ENCODE measurements at places on chromosomes 12 and 14.

DNA sequence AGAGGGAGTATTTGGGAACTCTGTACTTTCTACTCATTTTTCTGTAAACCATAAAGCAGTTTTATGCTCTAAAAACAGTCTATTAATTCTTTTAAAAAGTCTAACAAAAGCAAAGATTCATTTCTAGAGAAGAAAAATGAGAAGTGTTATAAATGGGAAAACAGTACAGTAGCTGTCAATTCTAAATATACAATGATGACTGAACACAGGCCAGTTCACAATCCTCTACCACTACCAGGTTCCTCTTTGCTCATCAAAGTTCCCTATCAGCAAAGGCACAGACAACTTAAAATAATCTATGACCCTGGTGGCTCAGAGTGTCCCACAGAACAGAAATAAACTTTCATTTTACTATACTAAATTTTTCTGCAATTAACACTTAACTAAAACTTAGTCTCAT, 12.5 kb downstream of the NAA25 start:
- no peak for DNase-seq

DNA sequence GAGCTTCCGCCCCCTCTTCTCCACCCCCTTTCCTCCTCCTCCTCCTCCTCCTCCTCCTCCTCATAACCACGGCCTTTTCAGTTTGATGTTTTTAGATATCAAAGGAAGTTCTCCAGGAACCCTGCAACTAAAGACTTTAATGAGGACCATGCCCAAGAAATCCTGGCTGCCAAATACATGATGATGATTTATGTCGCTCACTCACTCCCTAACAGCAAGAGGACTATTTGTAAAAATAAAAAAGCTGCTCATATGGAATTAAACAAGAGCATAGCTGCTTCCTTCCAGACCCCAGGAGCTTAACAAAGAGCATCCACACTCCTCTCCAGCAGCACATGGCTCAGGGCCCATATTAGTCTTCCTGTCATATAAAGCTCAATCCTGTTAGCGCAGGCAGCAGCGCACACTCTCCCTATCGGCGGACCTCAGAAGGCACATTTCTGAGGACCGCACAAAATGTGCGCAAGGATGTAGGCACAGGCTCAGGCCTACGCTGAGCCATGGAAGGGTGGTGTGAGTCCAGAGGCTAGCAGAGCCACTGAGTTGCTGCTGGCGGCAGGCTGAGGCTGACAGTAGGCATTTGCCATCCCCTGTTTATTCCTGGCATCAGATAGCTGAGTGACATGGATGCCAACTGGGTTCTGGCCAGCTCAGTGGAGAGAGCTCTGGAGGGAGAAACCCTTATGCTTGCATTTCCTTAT, 232.8 kb downstream of the MSRB3 start:
- DNase-seq: no peak

DNA sequence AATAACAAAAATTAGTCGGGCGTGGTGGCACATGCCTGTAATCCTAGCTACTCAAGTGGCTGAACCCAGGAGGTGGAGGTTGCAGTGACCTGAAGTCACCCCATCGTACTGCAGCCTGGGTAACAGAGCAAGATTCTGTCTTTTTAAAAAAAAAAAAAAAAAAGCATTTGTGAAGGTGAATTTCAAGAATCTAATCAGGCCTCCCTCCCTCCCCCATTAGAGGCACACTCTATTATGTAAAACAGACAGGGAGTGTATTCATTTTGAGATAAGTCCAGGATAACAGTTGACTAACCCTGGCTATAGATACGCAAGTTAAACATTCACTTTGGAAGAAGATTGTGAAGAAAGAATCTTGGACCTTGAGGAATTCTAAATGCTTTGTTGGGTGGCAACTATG, 2.9 kb downstream of the RESF1 start:
- DNase-seq: no peak

GRCh38 chr12:108752387-108752786, 21.1 kb upstream of the CORO1C start:
- no peak for DNase-seq

DNA sequence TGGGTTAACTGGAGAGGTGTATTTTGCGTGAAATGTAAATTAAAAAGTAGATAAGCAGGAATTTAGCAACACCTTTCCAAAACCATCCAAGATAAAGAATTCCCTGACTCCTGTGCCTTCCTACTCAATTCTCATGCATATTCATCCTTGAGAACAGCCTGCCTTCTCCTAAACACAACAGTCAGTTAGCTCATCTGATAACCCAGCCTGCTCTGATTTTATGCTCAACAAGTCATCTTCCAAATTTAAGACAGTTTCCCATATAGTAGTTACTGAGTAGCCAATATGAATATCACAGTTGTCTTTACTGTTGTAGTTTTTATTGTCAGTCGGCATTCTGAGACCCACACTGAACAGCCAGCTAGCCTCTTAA, 27.1 kb downstream of the CPNE8 start:
- no peak for DNase-seq

DNA sequence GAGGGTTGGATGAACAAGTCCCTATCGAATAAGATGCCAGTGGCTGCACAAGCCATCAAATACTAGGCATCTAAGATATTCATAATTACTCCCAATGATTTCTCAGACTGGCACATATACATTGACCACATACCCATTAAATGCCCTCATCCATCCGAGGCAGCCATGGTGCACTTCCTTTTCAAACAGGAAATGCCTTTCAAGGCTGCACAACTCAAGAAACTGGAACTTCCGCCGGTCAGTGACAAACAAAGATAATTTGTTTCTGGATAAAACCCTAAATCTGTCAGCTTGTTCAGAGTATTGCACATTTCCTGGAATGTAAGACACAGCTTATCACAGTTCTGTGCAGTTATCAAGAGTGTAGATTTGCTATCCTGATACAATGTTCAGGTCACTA, 203.7 kb downstream of the RMST start:
- DNase-seq: no peak

DNA sequence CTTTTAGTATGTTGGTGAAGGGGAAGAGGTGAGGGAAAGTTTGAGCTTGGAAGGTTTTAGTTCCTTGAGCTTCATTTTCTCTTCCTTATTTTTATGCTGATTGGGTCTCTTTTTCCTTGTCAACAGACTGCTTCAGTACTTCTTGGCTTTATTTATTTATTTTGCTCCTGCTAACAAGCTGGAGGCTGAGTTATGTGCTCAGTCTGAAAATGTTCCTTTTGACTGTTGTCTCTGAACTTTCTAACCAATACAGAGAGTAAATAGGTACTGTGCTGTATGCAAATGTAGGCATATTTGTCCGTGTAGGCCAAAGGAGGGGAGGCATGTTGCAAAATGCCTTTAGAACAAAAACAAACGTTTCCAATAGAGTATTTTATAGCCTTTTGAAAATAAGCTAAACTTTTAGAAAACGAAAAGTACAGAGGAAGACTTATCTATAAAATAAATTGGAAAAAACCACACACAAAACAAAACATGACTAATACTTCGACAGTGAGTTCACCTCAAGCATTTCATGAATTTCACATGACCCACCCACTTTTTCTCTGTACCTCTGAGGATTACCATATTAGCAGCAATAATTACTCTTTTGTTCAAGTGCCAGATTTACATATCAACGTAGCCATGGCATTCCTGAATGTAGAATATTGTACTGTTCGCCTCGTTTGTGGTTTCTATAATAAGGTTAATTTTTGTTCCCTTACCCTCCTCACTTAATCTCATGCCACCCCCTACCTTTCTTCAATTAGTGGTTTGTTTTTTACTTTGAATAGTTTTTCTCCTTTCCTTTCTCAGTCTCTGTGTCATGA, 4.7 kb upstream of the CREBL2 start:
- no peak for DNase-seq

GRCh38 chr12:102567031-102567985, 86.9 kb upstream of the IGF1 start:
- no peak for DNase-seq

- no peak for DNase-seq
Measured at GRCh38 chr12:104588921-104589590, 132.3 kb downstream of the CHST11 start.

GRCh38 chr12:96441816-96442215, 41.6 kb upstream of the CDK17 start:
- DNase-seq: no peak

GRCh38 chr12:48121522-48121921, 2.4 kb downstream of the PFKM start:
- DNase-seq: no peak

- no peak for DNase-seq
Measured at GRCh38 chr14:49870908-49871307, 18.3 kb upstream of the NEMF start.

- no peak for DNase-seq
Measured at GRCh38 chr12:30820406-30820946, 65.7 kb upstream of the CAPRIN2 start.

DNA sequence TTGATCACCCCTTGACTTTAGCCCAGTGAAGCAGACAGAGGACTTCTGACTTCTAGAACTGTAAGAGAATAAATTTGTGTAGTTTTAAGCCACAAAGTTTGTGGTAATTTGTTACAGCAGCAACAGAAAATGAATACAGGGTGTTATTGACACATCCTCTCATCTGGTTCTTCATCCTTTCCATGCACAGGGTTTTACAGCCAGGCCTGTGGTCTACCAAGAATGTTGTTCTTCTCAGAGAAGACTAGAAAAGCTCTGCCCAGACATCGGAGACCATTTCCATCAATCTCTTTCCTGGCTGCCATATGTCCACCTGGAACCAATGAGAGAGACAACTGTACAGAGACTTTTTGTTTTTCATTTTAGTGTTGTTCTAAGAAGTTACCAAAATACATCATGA, 308.2 kb upstream of the AMIGO2 start:
- no peak for DNase-seq

DNA sequence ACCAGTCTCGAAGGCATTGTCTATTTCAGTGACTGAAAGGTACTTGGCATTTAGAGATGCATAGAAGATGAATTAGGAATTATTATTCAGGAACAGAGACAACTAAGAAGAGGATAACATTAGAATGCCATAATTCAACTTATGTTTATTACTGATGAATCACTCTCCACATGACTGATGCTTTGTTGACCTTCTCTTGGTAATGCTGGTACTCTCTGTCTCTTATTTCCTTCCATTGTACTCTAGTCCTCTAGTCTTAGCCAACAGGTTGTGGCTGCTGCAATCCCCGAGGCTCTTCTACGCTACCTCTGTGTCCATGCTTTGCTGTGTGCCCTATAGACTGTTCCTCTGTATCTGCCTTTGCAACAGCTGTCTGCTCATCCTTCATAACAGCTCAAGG, 652.9 kb downstream of the NRXN3 start:
- no peak for DNase-seq

DNA sequence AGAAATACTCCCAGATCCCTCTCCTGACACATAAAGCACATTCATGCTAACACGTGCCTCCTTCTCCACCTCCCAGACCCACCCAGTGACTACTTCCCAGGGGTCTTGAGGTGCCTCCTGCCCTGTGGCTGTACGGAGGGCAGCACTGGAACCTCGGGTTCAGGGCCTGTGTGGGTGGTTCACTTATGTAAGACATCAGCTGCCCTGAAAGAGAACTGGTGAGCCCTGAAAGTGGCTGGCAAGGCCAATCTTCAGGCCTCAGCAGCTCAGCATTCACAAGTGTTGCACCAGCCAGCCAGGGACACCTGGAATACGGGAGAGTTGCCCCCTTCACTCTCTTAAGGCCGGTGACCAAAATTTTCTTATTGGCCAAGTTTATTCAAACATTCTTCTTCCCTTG, 38.9 kb upstream of the NTF3 start:
- DNase-seq: no peak

DNA sequence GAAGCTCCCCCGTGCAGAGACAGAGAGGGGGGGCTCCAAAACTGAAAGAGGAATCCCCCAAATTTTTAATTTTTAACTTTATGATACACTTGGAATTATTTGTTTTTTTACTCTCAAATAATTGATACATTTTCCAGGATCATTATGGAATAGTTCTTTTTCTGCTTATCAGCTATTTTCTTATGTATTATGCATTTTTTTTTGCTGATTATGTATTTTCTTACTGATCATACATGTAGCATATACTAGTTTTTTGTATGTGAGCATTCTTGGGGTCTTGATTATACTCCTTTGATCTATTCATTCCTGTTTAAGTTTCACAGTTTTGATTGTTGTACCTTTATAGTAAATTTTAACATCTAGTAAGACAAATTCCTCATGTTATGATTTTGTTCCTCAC, 55.5 kb upstream of the LDHB start:
- no peak for DNase-seq

DNA sequence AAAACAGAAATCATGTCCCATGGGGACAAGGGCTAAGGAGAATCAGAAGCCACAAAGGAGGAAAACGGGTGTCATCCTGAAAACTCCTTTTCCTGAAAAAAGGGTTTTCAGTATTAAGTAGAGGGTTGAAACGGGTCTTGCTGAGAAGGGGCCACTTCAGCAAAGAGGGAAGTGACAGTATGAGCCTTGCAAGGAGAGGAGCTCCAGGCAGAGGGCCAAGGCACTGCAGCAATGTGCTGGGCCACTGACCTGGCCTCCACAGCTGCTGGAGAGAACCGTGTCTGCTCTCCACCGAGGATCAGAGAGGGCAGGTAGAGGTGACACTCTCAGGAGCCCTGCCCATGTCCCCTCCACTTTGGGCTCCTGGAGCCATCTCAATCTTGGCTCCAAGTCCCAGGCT, 103.3 kb downstream of the NCOR2 start:
- DNase-seq: no peak

DNA sequence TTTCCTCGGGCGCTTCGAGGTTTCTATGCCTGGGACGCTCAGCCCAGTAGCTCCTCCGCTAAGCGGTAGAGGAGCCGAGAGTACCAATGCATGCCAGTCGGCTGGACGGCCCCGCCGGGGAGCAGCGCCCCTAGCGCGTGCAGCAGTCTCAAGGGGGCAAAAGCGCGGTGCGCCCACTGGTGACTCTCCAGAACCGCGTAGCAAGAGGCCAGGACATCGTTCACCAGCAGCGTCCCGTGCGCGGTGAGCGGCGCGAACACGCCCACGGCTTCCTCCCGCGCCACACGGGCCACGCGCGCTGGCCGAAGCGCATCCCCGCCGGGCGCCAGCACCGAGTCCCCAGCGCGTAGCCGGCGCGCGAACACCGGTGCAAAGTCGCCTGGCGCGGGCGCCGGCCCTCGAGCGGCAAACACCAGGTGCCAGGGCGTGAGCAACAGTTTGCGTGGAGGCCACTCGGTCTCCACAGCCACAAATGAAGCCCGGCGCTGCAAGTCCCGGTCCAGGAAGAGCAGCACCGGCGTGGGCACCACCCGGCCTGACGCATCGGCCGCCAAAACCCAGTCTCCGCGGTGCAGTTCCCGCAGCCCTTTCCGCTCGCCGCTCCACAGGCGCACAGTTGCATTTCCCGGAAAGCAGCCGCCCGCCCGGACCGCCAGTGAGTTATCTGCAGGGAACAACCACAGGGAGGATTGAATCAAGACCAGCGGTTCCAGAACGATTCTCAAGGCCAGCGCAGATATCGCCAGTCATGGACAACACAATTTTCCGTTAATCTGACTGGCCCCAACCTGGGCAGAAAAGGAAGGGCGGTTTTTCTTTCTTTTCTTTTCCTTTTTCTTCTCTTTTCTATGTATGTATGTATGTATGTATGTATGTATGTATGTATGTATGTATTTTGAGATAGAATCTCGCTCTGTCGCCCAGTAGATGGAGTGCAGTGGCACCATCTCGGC, 4.5 kb downstream of the DHH start:
- DNase-seq: no peak
